NCI-H774 (cell line): ENCODE measurements at places on chromosomes 1 and 21.

- DNase-seq: peak; percentile 90
Observed at GRCh38 chr1:32142446-32143301, 34.8 kb downstream of the KPNA6 start.

GRCh38 chr1:80217377-80217986 lies 1211.0 kb upstream of the ADGRL4 start:
- DNase-seq: peak; percentile 1

- DNase-seq: no peak
Observed at GRCh38 chr1:26418865-26419349, 8.3 kb downstream of the LIN28A start.

DNA sequence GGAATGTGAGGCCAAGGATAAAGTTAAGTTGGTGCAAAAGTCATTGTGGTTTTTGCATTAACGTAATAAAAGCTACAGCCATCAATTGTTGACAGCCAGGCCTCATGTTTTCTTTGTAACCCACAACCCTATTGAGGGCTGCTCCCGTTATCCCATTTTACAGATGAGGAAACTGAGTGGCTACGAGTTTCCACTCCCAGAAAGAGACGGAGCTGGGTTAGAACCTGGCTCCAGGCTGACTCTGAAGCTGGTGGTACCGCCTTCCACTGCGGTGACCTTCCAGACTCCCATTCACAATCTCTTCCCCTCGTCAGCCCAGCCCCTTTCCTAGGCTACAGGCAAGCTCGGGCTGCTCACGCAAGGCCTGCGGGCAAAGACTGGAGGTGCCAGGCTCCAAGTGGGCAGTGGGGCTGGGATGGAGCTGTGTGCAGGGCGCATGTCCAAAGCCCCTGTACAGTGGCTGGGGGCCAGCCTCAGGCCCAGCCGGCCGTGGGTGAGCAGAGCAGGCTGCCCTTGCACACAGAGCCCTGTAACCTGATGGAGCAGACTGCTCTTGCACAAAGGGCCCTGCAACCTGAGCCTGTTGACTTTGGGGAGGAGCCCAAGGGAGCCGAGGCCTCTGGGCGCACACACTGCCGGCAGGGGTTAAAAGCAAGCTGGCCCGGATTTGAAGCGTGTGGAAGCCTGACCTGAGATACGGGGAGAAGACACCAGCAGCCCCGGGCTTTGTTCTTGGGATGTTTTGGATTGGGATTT lies 97.4 kb upstream of the TMPRSS2 start:
- DNase-seq: no peak
